ENCODE measurements at places on chromosomes 3 and 15. TPM values are rescaled to one million over a fixed set of nuclear protein-coding genes. Genes with fewer than 3 reads are reported as not detected.

CPN2 gene
- not detected for total RNA-seq

WDR93 gene
- not detected for total RNA-seq

SRGAP3 gene
- total RNA-seq = 21.4 TPM

SERPINI2 gene
- 3.9 TPM for total RNA-seq

POTEB2 gene
- not detected for total RNA-seq

Data from urinary bladder (tissue), 4 donors.